Endodermal cell (in vitro differentiated cells): ENCODE measurements at places on chromosomes 4 and X. TPM values are rescaled to one million over a fixed set of nuclear protein-coding genes. Genes with fewer than 3 reads are reported as not detected.

- DNase-seq: no peak
Measured at GRCh38 chrX:153989973-153990655, 17.6 kb downstream of the TMEM187 start.

GRCh38 chrX:136584545-136584944, 52.5 kb downstream of the VGLL1 start:
- DNase-seq: no peak

DNA sequence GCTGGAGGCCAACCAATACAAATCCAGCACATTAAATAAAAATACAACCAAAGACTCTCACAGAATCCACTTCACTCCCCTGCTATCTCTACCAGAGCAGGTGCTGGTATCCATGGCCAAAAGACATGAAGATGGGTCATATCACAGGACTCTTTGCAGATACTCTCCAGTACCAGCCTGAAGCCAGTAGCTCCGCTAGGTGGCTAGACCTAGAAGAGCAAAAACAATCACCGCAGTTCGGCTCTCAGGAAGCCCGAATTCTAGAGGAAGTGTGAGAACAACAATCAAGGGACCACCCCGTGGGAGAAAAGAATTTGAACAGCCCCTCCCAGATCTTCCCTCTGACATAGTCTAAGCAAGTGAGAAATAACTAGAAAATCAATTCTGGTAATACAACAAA, 20.2 kb downstream of the CLIC2 start:
- peak; percentile 65 for DNase-seq

- DNase-seq: no peak
Measured at GRCh38 chrX:53171356-53171755, 53.7 kb downstream of the KDM5C start.

- DNase-seq: no peak
Measured at GRCh38 chr4:147340591-147341120, 140.2 kb upstream of the EDNRA start.

DNA sequence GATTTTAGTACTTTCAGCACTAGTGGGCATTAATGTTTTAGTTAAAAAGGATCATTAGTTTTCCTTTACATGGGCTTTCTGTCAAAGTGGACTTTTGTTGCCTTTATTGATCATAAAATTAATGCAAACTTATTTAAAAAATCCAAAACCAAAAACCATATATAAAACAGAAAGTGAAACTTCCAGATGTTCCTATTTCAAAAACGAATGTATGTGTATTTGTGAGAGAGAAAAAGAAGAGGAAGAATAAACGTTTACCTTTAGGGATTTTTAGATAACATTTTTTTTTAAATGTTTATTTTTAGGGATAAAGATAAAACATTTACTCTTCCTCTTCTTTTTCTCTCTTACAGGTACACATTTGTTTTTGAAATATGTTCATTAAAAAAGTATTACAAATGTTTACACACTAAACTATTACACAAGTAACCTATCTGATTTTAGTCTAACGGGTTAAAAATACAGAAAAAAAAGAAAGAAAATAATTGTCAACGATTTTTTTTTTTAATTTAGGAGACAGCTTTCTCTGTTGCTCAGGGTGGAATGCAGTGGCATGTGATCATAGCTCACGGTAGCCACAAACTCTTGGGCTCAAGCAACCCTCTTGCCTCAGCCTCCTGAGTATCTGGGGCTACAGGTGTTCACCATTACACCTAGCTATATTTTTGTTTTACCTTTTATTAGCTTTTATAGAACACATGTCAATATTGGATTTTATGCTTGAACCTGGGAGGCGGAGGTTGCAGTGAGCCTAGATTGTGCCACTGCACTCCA, 16.8 kb upstream of the COX18 start:
- DNase-seq: no peak

- no peak for DNase-seq
Measured at GRCh38 chr4:4461850-4462249, 74.9 kb downstream of the NSG1 start.

- DNase-seq: no peak
Measured at GRCh38 chrX:79556800-79557199, 189.7 kb upstream of the ITM2A start.

The DMRTC1 gene
- 0.25 TPM in 1 of 2 replicates, not detected in the other for total RNA-seq

GRCh38 chr4:55378617-55379467, 16.9 kb upstream of the TMEM165 start:
- DNase-seq: no peak

The SYN1 gene
- 4.9 and 7.3 TPM in 2 replicates for total RNA-seq

DNA sequence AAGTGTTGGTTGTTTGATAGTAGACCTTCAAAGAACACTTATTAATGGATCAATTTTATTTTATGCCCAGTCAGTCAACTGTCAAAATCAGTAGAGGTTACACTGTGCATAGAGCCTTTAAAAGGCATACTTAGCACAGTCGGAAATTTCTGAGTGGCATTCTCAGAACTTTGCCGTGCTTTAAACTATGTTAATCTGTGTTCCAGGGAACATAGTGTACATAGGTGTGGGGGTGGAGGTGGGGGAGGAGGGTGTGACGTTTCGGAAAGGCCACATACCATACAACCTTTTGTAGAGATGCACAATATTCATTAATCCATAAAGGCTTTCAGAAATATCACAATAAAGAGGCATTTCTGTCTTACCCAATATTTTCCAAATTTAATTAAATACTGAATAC, 75.8 kb downstream of the RS1 start:
- no peak for DNase-seq

DNA sequence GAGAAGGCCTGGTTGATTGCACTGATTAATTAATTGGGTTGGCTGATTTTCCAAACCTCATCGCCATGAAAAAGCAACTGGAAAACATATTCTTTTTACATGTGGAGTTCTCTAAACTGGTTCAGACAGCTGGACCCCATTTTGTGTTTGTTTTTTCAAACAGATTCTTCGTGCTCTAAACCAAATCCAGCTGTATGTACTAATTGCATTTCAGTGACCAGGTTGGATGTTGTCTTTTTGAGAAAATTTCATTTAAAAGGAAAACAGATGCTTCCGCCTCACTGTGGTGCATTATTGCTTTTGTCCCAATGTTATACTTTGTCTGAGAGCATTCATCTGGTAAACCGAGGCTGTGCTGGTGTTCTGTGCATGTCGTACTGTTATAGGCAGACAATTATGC, 67.8 kb upstream of the LNX1 start:
- no peak for DNase-seq

The GAGE13 gene
- not detected in 3 replicates for total RNA-seq

- DNase-seq: no peak
Measured at GRCh38 chr4:20696815-20697214, 3.4 kb upstream of the PACRGL start.

The UCP1 gene
- total RNA-seq: 0.44 to 2.4 TPM in 2 of 3 replicates, not detected in the other

- no peak for DNase-seq
Measured at GRCh38 chr4:10917566-10917965, 233.0 kb upstream of the CLNK start.

GRCh38 chrX:83469551-83469950, 38.5 kb upstream of the POU3F4 start:
- peak; percentile 69 for DNase-seq

DNA sequence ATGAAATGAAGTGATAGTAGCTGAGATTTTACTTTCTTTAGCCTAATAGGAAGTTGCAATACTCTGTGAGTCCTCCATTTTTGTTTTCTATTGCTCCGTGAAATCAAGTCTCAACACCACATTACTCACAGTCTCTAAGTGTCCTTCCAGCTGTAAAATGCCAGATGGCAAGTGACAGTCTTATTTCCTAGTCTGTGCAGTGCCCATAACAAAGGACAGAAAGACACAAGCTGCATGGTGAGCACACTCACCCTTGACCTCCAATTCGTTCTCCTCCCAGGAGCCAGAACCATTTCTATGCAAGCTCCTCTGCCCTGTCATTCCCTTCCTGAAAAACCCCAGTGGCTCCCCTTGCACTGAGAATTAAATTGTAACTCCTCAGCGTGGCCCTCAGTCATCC, 101.6 kb downstream of the PARM1 start:
- no peak for DNase-seq

GRCh38 chrX:78769946-78770345, 22.4 kb downstream of the LPAR4 start:
- DNase-seq: no peak

GRCh38 chr4:40409835-40410234, 74.7 kb downstream of the CHRNA9 start:
- DNase-seq: no peak

GRCh38 chr4:183873409-183874185, 31.5 kb upstream of the STOX2 start:
- DNase-seq: no peak

DNA sequence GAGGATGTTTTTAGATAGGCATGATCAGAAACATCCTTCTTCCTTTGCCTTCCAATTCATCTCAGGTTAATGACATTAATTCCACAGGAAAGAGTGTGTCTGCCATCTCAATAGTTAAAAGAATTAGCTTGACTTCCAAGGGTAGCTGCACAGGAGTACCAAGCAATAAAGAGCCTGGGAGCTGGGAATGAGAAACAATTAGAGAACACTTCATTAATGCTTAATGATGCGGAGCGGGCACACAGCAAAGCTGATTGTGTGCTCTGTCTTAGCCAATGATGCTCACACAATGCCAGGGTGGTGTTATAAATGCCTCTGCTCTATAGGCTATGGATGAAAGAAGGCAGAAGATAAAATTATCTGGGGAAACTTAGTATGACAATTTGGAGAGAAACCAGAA, 1052.5 kb upstream of the LCORL start:
- DNase-seq: no peak

- DNase-seq: no peak
Measured at GRCh38 chr4:79893456-79893855, 179.6 kb downstream of the ANTXR2 start.

DNA sequence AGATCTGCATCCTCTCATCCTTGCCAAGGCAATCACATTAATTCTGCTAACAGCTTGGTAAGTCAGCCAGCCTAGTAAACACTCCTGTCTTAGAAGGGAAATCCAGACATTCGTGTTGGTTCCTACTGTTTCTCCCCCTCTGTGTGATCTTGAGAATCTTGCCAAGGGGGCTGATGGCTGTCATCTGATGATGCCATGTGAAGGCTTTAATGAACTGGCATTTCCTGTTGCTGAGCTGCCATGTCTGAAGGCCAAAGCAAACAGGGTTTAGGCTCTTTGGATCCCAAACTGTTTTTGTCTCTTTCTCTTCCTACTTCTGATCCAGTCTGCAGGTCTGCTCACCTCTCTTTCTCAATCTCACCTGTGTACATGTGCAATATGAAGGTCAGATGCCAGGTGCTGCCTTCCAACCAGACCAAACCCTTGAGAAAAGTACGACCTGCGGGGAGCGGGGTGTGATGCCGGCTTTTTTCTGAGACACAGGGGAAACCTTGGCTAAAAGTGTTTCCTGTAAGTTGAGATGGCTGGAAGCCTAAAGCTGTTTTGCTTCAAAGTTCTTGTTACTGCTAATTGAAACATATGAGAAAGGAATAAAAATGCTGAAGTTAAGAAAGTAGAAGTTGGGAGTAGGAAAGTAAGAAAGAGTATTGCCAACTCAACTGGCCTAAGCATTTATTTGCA, 532.9 kb downstream of the ANKRD50 start:
- no peak for DNase-seq

GRCh38 chr4:27668001-27668400, 807.4 kb downstream of the STIM2 start:
- no peak for DNase-seq

- DNase-seq: peak; percentile 67
Measured at GRCh38 chr4:134906404-134907023, 704.9 kb upstream of the PABPC4L start.

DNA sequence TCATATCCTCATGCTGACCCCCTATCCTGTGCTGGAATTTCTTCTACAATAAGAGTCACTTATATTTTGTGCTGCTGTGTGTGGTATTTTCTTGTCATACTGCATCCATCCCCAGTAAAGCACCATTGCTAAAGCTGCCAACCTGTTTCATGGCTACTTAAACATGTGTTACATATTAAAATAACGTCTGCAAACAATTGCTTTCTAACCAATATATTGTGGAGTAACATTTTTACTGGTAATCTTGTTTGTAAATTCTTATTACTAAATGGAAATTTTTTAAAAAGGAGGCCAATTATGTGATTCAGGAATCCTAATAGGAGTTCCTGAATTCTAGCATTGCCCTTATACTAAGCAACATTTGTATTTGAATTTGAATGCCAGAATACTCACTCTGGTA, 160.3 kb upstream of the VEGFC start:
- no peak for DNase-seq

The UGT2B10 gene
- total RNA-seq: not detected in 3 replicates

The SPANXN4 gene
- total RNA-seq: not detected in 3 replicates

The TMPRSS11F gene
- total RNA-seq: not detected in 2 replicates

DNA sequence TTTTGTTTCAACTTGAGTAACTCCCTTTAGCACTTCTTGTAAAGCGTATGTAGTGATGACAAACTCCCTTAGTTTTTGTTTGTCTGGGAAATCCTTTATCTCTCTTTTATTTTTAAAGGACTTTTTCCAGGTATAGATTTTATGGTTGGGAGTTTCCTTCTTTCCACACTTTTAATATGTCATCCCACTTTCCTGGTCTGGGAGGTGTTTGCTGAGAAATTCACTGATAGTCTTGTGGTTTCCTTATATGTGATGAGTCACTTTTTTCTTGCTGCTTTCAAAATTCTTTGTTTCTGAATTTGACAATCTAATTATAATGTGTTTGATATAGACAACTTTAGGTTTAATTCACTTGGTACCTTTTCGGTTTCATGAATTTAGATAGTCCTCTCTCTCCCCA, 353.9 kb downstream of the GPAT3 start:
- DNase-seq: no peak

DNA sequence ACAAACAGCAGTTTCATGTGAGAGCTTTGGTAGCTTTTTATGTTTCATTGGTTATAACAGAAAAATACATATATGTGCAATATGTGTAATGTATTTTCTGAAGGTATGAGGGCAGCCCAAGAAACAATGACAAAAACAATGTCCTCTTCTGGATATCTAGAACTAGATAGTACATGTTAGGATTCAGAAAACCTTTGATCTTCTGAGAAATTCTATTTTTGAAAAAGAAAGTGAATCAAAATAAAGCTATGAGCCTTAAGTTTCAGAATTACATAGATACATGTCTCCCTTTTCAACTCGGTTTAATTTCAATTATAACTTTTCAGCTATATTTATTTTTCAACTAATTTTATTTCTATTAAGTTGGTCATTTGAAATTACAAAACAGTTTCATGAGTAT, 131.9 kb downstream of the REELD1 start:
- DNase-seq: no peak

DNA sequence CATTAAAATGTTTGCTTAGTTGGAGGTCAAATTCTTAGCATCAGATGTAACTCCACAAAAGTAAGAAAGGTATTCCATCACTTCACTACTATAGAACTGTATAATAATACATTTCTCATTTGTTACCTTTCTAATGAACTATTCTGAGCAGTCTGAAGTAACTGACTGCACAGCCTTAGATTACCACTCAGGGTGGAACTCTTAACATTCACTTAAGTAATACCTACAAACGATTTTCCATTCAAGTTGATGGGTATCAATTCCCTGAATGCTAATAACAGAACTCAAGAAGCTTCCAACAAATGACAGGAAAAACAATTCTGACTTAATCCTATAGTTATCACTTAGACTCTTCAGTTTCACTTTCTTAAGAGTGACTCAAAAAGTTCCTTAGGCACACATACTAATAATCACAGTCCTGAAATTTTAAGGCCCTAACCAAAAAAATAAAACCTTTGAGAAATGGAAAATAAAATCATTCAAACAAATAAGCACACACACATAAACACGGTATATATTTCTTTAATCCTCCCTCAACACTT, 20.9 kb downstream of the HNRNPD start:
- DNase-seq: no peak

The ANK2 gene
- total RNA-seq: 54.4 to 72.6 TPM (median 70.0 TPM) in 3 replicates

GRCh38 chrX:318068-318738, 393 bp downstream of the GTPBP6 start:
- DNase-seq: peak; percentile 100

The PCDH7 gene
- total RNA-seq: 83.6 and 90.8 TPM in 2 replicates
